ENCODE measurements at places on chromosomes 13 and 19.

- no peak for DNase-seq
These were observed 10.8 kb downstream of the ZIC5 start for GRCh38 chr13:99960663-99961311.

DNA sequence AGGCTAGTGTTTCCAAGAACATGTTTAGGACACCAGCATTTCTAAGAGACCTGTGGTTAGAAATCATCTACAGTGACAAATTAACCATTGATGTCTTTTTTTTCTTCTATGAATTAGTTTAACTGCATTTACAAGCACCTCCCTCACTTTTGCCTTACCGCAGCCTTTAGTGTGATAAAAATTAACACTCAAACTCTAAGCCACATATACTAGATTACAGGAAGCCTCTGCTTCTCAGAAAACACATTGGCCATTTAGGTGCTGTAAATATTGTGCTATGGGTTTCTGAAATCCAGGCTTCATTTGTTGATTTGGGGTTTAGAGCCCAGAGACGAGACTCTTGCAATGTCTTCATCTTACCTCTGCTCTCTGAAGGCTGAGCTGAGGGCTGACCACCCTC, 34.6 kb upstream of the OLFM4 start:
- DNase-seq = no peak

GRCh38 chr19:4709440-4710280, 14.0 kb downstream of the DPP9 start:
- no peak for DNase-seq

GRCh38 chr13:102845289-102845629, 573 bp upstream of the ERCC5 start:
- no peak for DNase-seq

DNA sequence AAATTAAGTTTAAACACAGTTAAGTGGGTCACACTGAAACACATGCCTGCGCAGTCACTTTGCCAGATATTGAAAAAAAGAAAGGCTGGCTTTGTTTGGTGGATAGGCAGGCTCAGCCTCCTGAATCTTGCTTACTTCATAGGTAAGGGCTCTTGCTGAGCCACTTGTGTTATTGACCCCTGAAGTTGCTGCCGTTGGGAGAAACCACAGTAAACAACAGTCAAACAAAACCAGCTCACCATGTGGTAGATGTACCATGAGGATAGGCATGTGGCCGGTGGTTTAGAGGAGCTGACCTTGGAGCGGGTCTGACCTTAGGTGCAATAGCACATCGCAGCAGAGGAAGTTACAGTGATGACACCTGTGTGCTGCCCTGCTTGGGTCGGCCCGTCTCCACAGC, 52.2 kb downstream of the SPATA13 start:
- DNase-seq = no peak

GRCh38 chr19:30349131-30349730, 23.0 kb upstream of the ZNF536 start:
- no peak for DNase-seq

DNA sequence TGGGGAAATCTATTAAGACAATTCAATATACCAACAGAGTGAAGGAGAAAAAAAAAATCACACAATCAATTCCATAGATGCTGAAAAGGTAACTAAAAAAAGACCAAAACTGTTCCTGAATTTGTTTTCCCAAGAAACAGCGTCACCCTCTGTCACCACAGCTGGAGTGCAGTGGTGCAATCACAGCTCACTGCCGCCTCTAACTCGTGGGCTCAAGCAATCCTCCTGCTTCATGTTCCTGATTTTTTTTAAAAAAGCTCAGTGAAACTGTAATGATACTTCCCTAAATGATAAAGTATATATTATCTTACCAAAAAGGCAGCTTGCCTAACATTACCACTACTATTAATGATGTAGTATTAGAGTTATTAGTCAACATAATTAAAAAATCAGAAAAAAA, 19.6 kb upstream of the ZFP14 start:
- no peak for DNase-seq

- no peak for DNase-seq
These were observed 30.7 kb downstream of the C1QTNF9 start for GRCh38 chr13:24339937-24340607.

GRCh38 chr13:77022341-77022740, 4.6 kb downstream of the FBXL3 start:
- DNase-seq = no peak

GRCh38 chr13:52850396-52851136, 2.1 kb upstream of the PCDH8 start:
- DNase-seq = no peak

GRCh38 chr19:1859331-1859781, 4.0 kb downstream of the KLF16 start:
- no peak for DNase-seq

DNA sequence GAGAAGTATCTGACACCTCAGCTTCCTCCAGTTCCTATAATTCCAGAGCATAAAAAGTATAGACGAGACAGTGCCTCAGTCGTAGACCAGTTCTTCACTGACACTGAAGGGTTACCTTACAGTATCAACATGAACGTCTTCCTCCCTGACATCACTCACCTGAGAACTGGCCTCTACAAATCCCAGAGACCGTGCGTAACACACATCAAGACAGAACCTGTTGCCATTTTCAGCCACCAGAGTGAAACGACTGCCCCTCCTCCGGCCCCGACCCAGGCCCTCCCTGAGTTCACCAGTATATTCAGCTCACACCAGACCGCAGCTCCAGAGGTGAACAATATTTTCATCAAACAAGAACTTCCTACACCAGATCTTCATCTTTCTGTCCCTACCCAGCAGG, 3.1 kb downstream of the KLF5 start:
- no peak for DNase-seq

DNA sequence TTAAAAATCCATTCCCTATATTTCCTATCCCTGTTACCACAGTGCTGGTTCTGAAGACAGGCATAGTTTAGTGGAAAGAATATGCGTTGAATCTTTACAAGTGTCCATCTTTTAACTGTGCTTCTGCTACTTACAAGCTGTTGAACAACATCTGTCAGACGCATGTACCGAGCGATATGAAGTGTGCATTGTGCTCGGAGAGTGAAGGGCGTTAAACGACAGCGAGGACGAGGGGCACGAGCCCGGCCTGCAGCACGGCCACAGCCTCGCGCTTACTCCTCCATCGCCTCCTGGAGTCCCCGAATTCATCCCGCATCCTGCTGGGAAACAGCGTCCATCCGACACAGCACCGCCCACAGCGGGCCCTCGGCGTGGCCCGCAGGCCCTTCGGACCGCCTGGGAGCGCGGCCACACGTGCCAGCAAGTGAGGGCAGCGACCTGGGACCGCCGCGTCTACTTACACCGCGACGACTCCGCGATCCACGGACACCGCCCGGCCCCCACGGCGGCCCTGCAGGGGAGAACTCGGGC, 514 bp downstream of the PCID2 start:
- DNase-seq = no peak

DNA sequence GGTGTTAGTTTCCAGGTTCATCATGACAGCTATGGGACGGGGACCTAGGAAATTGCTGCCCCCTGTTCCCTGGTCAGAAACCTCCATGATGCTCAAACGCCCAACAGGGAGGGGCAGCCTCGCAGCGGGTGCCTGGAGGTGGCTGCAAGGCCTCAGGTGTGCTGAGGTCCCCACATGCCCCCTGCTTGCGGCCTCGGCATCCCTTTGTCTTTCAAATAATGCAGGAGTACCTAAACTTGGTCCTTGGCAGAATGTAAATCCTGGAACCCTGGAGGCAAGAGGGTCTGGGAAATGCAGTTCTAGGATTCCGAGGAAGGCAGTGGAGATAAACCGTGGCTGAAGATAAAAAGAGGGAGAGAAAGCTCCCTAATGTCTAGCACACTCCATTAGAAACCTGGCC, 52.4 kb downstream of the SKA3 start:
- no peak for DNase-seq

DNA sequence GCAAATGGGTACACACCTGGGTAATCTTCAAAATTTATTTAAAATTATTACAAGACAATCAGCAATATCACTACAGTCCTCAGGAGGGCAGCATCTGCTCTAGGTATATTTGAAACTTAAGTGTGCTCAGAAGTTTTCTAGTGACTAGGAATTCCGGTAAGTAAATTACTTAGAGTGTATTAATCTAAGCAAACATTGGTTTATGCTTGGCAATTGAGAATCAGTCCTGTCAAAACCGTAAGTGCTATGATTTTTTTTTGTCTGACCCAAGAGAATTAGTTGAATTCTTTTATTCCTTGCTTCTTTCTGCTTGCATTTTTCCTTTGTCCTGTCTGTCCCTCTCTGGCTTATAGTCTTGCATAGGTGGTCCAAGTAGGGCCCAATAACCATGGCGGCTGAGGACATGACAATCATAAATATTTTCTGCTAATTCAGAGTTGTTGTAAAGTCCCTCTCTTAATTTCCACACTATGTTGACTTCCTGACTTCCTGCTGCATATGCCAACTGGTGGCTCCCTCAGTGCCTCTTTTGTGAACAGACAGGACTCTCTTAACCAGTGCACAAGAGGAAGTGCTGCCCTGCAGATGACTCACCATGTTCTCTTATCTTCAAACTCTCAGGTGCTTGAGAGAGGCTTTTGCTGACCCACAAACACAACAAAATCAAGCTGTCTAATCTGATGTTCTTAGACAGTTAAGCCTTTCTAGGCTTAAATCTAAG, 82.2 kb downstream of the SLAIN1 start:
- no peak for DNase-seq

DNA sequence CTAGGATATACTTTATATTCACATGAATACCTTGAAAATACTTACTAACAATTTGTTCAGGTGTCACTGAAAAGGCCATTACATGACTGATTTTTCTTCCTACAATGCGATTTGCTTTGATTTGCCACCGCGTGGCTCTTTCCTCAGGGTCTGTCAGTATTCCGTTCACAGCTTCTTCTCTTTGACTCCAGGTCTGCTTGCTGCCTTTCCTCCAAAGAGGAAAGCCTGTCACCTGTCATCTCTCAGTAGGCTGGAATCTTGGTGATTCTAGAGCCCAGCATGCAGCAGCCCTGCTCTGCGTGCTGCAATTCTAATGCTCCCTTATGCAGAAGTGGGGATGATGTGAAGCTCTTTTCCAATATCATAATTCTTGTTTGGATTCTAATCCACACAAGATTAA, 33.6 kb upstream of the SIAH3 start:
- no peak for DNase-seq

DNA sequence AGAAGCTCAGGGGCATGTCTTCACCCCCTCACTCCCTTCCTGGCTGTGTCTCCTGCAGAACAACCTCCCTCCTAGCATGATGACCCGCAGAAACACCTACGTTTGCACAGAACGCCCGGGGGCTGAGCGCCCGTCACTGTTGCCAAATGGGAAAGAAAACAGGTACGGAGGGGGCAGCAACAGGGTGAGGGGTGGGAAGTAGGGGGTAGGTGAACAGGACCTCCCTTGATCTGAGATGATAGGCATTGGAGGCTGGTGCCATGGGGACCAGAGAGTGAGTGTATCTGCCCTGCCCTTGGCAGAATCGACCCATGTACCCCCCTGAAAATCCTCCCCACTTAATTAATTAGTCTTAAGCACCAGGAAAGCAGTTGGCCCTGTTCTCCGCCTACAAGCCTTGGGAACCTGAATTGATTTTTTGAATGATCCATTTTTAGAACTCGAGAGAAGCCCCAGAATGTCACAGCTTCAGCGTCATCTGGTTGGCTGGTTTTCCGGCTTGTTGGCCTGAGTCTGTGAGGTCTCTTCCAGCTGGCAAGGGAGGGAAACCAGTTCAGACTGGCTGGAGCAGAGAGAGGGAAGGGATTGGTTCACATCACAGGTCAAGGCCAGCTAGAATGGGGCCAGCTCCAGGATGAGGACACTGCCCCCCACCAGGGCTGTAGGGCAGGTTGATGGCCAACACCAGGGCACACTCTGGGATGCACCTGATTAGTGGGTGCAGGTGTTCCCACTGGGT, 28.2 kb downstream of the CKM start:
- no peak for DNase-seq

GRCh38 chr19:31390711-31391110, 41.5 kb upstream of the TSHZ3 start:
- no peak for DNase-seq
